Stimulated activated naive CD4-positive, alpha-beta T cell (primary cell): ENCODE measurements at places on chromosomes 11 and 22.

DNA sequence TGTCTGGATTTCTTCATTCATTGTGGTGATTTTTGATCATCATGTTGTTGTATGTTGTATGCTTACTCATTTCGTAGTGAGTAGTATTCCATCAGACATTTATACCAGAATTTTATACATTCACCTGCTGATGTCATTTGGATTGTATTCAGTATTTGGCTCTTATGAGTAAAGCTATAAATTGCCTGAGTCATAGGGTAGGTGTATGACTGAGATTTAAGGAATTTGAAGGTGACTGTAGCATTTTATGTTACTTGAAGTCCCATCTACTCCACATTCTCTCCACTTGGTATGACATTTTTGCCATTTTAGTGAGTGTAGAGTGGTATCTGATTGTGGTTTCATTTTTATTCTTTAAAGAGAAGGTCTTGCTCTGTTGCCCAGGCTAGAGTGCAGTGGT, 548.2 kb downstream of the TBC1D22A start:
- no peak for DNase-seq

DNA sequence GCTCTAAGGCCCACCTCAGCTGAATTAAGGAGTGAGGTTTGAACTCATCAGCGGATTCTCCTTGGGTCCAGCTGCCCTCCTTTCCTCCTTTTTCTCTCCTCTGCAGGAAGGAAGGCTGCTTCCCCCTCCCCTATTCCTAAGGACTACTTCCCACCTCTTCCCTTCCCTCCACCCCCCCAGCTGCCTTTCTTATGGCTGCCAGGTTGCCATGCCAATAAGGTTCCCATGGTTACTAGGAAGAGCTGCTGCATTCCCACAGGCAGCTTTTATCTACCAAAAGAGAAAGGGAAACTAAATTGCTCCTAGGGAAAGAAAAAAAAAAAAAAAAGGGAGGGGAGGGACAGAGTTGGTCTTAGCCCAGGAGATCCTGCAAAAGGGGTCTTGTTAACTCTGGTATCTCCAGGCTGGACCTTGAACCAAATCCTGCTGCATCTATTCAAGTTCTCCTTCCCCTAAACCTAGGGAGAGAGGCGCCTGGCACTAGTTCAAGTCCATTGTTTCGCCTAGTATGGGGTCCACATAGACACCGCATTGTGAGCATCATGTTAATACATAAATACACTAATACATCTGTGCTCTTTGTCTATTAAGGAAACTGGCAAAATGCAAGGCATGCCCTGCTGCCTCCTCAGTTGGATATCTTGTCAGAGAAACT, 21.2 kb upstream of the FEZ1 start:
- no peak for DNase-seq

DNA sequence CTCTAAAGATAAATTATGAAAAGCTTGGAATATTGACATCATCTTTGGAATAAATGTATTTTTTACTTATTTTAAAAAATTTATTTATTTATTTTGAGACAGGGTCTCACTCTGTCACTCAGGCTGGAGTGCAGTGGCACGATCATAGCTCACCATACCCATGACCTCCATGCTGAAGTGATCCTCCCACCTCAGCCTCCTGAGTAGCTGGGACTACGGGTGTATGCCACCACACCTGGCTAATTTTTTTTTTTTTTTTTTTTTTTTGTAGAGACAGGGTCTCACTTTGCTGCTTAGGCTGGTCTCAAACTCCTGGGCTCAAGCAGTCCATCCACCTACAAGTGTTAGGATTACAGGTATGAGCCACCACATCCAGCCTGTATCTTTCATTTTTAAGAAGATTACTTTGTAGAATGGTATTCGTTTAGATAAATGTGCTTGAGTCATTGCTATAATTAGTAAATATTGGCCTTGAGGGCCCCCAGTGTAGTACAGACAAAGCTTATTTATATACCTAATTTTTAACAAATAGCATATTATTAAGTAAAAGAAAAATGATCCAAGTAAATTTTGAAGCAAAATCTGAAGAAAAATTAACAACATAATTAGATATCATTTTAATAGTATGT, 8.5 kb downstream of the SWAP70 start:
- no peak for DNase-seq

DNA sequence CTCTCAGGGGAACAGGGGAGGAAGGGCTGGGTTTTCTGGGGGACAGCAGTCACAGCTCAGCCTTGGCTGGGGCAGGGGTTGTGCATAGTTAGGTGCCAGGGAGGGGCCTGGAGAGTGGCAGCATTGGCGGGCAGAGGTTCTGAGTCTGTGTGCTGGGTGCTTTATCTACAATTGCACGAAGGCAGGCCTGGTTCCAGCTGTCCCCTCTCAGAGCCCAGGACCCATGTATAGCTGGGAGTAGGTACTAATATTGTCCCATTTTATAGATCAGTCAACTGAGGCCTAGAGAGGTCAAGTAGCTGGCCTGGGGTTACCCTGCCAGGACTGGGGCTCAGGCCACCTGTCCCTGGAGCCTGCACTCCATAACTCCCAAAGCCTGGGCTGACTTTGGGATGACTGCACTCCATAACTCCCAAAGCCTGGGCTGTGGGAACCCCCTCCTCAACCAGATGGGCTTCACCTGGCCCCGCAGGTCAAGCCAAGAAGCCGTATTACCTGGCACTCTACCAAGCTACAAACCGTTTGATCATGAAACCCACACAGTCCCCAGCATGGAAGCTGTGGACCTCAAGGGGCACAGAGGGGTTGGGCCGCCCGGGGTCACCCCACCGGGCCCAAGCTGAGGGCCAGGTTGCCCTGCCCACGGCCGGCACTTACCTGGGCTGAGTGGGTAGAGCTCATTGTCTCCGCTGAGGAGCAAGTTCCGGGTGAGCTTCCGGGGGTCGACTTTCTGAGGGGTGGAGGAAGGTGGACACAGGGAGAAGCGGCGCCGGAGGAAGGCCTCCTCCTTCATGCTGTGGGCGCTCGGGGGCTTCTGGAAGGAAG, 36.5 kb downstream of the OSBPL5 start:
- DNase-seq, result no peak

DNA sequence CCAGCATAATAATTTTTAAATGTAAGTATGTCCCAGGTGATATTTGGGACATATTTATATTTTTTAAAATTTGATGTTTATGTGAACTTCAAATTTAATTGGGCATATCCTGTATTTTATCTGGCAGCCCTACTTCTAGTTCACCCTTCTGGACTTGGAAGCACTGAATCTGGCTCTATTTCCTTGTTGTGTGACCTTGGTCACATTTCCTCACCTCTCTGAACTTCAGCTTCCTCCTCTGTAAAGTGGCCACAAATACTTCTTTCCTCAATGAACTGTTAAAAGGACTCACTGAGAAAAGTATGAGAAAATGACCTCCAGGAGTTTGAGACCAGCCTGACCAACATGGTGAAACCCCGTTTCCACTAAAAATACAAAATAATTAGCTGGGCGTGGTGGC, 8.1 kb upstream of the RNF185 start:
- DNase-seq, result no peak

GRCh38 chr11:128902515-128903066, 11.4 kb downstream of the KCNJ5 start:
- no peak for DNase-seq

- no peak for DNase-seq
Observed at GRCh38 chr22:31094021-31094551, 13.0 kb downstream of the SMTN start.

DNA sequence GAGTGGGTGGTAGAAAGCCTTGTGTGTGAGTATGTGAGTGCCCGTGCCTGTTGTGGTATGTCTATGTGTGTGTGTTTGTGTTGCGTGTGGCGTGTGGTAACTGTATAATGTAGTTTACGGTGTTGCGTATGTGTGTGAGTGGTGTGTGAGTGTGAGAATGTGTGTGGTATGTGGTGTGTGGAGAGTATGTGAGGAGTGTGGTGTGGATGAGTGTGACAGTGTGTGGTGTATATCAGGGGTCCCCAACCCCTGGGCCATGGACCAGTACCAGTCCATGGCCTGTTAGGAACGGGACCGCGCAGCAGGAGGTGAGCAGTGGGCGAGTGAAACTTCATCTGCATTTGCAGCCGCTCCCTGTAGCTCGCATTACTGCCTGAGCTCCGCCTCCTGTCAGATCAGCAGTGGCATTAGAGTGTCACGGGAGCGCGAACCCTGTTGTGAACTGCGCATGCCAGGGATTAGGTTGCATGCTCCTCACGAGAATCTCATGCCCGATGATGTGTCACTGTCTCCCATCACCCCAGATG, 5.7 kb downstream of the UPK3A start:
- DNase-seq, result no peak

- no peak for DNase-seq
Observed at GRCh38 chr11:96254087-96254486, 88.9 kb downstream of the MAML2 start.

DNA sequence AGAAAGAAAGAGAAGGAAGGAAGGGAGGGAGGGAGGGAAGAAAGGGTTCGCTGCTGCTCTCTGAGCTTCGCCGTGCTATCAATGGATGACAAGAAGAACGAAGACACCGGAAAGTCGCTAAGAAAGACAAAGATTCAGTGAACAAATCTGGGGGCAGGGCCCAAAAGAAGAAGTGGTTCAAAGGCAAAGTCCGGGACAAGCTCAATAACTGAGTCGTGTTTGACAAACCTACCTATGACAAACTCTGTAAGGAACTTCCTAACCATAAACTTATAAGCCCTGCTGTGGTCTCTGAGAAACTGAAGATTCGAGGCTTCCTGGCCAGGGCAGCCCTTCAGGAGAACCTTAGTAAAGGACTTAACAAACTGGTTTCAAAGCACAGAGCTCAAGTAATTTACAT, 2.9 kb upstream of the TTLL1 start:
- DNase-seq, result no peak

DNA sequence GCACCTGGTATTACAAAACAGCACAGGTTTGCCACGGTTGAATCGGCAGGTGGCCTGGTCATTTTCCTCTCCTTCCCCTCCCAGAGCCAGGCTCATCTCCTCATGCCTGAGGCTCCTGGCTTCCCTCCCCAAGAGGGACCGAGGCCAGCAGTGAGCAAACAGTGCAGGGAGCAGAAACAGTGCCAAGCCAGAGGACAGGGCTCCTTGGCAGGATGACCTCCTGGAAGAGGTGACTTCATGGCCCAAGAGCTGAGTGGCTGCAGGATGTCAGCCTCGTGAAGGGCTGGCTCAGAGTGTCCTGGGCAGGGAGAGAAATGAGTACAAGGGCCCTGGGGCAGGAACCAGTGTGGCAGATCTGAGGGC, 22.8 kb upstream of the PPFIA1 start:
- no peak for DNase-seq

- no peak for DNase-seq
Observed at GRCh38 chr11:88603091-88603867, 265.7 kb upstream of the CTSC start.

- no peak for DNase-seq
Observed at GRCh38 chr11:15933886-15934625, 422.3 kb downstream of the SOX6 start.

DNA sequence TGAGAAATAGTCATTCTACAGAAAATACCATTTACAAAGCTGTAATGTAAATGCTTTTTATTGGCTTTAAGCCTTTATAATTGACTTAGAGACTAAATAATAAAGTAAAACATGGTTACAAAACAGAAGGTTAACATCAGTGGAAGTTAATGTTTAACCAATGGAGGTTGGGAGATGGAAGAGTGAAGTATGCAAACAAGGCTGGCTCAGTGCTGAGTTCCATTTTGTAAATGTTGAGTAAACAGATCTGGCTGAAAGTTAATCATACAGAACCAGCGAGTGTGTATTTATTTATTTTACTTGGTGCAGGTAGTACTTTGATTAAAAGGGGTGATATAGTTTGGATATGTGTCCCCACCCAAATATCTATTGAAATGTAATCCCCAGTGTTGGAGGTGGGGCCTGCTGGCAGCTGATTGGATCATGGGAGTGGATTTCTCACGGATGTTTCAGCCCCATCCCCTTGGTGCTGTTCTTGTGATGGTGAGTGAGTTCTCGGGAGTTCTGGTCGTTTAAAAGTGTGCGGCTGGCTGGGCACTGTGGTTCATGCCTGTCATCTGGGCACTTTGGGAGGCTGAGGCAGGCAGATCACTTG, 827.4 kb downstream of the OPCML start:
- DNase-seq, result no peak

DNA sequence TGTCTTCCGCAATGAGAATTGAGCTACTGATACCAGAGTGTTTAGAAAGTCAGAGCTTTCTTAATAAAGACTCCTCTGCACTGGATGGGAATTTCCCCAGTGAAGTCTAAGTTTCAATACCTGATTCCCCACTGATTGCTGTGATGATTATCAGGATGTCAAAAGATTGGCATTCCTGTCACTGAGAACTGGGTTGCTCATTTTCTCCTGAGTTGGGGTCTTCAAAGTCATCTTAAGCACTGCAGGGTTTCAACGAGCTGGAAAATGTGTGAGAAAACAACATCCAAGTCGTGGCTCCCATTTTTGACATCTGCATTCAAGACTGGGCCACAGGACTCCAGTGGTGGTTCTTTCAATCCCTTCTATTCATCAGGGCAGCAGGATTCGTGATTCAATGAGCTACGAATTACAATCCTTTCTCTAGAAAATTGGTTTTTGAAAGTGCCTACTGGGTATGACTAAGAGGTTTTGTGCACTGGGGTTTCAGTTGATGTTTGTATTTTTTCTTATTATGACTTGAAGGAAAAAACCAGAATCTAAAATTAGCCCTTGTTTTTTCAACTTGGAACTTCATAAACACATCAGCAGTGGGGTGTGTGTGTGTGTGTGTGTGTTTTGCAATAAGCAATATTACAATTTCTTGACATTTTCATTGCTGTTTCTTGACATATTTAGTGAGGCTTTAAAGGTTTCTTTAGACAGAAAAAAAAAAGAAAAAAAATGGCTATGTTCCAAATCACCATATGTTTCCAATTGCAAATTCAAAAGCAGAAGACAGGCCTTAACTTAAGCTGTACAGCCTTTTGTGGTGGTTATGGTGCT, 233.0 kb downstream of the FAM76B start:
- DNase-seq, result no peak

DNA sequence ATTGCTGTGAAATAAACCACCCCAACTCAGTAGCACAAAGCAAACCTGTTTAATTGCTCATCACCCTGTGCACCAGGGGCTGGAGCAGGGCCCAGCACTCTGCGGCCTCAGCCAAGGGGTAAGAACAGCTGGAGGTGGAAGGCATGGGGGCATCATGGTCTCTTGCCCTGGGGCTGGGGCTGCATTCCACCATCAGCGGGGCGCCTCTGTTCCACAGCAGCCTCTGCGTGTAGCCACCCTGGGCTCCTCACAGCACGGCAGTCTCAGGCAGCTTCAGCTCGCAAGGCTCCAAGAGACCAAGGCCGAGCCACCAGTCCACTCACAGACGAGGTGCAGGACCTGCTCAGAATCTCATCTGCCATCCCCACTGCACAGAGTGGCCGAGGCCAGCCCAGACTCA, 630.7 kb downstream of the TBC1D22A start:
- DNase-seq, result no peak

GRCh38 chr11:88494848-88495247, 157.3 kb upstream of the CTSC start:
- no peak for DNase-seq
